ENCODE measurements at places on chromosomes 16 and 17.

GRCh38 chr17:45413498-45413923 lies 19.2 kb downstream of the ARHGAP27 start:
- no peak for DNase-seq

DNA sequence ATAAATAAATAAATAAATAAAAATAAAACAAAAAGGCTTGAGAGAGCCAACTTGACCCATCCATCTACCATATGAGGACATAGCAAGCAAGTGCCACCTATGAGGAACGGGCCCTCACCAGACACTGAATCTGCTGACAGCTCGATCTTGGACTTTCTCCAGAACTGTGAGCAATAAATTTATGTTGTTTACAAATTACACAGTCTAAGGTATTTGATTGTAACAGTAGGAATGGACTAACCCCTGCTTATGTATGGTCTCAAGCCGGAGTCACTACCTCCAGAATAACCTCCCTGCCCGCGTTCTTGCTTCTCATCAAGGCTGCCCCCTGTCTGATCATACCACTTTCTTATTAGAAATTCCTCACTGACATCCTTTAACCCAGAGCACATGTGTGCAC lies 9.9 kb downstream of the SLC5A11 start:
- DNase-seq, result no peak

- DNase-seq, result no peak
Measured at GRCh38 chr17:77321649-77322513, 181.1 kb downstream of the SEC14L1 start.

DNA sequence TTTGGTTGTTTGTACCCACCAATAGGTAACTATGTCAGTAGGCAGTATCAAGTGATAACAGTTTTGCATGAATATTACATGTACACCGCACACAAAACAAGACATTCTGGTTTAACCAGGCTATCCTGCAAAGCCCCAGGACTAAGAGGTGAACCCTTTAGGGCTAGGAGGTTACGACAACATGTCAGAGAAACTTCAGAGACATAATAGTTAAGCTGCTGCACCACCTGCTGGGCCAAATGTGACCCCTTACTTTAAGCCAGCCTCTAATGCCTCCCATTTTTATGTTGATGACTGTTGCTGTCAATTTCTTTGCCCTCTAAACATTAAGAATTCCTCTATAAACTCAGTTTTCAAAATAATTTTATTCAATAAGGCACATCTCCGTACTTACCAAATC lies 15.4 kb downstream of the SRP68 start:
- no peak for DNase-seq

DNA sequence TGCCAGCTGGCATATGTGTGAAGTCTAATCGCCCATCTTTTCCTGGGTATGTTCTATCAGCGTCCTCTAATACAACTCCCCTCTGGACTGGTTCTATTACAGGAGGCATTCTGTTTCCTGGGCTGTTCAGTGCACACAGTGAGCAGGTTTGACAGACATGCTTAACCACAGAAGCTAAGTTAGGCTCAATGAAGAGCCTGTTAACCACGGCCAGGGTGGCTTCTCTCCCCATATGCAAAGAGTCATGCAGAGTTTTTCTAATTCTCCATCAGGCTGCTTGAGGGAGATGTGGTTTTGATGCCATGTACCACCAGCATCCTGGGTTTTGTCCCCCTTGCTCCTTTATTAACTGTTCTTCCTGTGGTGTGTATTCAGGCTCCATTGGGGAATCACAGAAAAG lies 57.2 kb upstream of the ALOX12 start:
- no peak for DNase-seq

GRCh38 chr17:16122697-16123434 lies 92.5 kb downstream of the NCOR1 start:
- no peak for DNase-seq

DNA sequence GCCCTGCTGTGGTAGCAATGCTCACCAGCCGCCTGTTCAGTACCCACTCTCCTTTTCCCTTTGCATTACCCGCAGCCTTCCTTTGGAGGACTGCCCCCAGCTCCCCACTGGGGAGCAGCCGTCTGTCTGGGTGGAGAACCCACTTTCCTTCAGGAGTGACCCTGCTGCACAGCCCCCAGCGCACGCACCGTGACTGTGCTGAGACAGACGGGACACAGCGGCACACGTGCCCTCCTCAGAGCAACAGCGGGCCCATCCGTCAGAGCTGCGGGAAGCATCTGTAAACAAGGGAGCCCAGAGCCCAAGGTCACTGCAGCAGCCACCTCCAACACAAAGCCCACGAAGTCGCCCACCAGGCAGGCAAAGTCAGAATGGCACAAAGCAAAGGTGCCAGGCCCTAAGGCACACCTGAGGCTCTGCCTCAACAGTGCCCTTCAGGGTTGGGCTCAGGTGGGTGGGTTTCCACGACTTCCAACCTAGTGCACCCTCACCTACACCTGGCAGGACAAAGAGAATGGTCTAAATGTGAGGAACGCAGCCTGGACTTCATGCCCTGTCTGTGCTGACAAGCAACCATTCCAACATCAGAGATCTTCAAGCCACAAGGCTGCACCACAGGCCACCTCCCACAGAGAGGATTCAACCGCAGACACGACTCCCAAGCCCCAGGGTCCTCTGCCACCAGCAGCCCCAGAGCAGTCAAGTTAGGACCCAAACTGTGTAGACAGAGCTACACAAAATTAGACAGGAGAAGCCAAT lies 9.9 kb downstream of the AXIN1 start:
- DNase-seq, result no peak
